ENCODE measurements at places on chromosomes 2 and 18.

DNA sequence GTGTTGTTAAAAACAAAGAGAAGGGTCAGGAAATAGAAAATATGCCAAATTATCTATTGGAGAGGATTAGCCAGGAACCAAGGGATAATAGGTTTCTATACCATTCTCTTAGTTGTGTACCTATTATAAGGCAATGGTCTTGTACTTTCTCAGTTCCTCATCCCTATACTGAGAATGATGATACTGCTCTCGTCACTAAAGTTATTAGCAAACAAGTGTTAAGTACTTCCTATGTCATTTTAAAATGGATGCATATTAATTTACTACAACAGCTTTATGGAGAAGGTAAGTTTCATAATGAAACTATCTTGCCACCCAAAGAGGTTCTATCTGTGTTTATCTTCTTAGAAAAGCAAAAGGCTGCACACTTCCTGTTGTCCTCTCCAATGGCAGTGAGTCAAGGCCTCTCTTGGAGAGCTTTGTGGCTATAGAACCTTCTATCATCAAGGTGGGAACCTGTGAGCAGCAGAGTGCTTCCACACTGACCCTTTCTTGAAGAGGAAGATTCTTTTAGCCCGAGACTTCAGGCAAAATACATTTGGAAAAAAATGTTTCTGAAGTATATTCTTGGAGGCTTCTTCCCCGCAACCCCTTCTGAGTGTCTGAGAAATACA lies 460.7 kb upstream of the FANCL start:
- DNase-seq, result no peak

GRCh38 chr18:48485828-48486405 lies 52.9 kb upstream of the CTIF start:
- DNase-seq, result no peak

DNA sequence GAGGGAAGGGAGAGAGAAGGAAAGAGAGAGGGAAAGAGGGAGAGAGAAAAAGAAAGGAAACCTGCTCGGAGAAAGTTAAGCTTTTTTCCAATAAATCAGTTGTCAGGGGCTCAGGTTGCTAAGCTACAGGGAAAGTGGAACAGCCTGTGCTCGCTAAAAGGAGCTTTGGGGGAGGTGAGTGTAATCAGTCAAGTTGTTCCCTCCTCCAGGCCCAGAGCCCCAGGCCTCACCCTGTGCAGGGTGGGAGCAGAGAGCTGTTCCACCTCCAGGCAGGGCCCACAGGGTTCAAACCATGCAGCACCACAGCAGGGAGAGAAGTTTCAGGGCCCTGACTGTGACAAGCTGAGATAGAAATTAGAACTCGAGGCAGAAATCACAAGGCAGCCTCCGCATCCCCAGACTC lies 56.4 kb upstream of the PPP1CB start:
- DNase-seq, result no peak

DNA sequence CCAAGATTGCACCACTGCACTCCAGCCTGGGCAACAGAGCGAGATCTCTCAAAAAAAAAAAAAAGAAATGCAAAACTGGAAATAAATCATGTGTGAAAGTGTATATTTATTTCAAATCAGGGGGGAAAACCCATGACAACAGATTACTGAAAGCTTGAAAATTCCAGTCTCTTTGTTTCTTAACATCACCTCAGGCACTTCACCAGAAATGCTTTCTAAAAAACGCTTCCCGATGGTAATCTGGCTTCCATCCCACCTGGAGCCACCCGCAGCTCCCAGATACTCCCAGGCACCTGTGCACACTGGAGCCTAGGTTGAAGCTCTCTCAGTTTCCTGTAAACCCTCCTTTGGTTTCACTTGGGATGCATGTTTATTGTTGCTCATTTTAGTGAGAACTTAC lies 7.2 kb upstream of the ITGB6 start:
- DNase-seq, result no peak

- no peak for DNase-seq
These were observed 107.4 kb downstream of the POLR1A start for GRCh38 chr2:85998071-85998991.

GRCh38 chr2:105925390-105925789 lies 180.7 kb downstream of the NCK2 start:
- no peak for DNase-seq

DNA sequence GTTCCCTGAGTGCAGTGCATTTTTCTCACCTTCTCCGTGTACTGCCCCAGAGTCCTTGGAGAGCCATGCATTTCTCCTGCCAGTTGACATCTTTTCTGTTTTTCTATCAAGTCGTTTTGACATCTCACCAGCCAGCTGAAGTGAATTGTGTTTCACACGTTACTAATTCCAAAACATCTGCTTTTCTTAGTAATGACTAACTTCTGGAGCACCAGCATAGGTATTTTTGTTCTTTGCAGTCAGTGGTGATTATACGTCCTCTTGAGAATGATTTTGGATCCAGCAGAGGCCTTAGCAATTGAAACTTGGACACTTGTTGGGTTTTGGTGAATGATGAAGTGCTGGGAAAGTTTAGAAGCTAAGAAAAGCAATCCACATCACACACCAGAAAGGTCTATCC lies 112.5 kb downstream of the PIK3C3 start:
- no peak for DNase-seq

- no peak for DNase-seq
These were observed 1.2 kb downstream of the ERMN start for GRCh38 chr2:157324331-157324843.

GRCh38 chr2:222866358-222866960 lies 5.6 kb downstream of the ACSL3 start:
- no peak for DNase-seq

GRCh38 chr2:199818026-199818425 lies 33.0 kb downstream of the FTCDNL1 start:
- DNase-seq, result peak; percentile 57

DNA sequence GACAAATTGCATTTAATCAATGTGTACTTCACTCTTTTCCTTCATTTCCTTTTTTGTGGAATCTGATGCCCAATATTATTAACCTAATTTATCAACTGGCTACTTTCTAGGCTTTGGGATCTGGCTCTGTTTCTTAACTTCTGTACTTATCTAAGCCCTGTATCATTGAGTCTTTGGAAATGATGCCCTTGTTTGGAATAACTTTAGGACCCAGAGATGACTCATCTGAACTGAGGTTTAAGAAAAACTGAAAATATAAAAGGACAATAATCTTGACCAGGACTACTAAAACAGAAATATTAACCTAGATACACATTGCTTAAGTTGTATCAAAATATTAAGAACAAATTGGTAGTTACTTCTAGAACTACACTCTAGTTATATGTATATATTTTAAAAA lies 600.8 kb downstream of the CPS1 start:
- no peak for DNase-seq

DNA sequence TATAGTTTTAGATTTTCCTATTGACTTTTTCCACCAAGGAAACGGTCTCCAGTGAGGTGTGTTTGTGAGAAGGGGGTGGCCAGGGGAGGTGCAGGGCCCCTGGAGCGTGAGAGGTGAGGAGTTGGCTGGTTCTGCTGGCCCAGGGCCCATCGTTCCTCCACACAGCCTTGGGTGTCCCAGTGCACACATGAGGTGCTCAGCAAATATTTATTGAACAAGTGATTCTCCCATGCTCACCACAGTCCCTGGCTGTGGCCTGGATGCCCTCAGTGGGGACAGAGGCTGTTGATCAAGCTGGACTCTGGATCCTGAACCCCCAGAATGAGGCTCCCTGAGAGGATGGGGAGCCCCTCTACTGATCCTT lies 5.0 kb downstream of the HAAO start:
- no peak for DNase-seq

DNA sequence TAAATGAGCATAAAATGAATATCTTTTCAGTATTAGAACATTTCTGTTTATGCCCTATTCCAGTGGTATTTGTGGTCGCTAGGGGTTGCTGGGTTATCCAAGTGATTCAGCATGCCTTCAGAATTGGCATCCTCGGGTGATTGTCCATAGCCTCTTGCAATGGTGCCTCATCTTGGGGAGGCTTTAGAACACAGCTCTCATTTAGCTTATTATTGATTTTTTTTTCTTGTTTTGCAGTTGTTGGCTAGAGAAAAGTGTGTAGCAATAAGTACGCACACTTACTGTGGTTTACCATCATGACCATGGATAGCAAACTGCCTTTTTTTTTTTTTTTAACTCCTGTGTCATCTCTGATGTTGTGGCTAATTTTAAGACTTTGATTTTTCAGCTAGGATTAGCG lies 33.6 kb downstream of the PLEKHA3 start:
- no peak for DNase-seq

- DNase-seq, result no peak
These were observed 198.2 kb downstream of the CTNNA2 start for GRCh38 chr2:79711098-79711497.

GRCh38 chr2:241734467-241735208 lies at the start of gene D2HGDH:
D2HGDH (plus strand) TSS chr2:241734630; CDS start chr2:241735225, 595 bp downstream.
- DNase-seq, result peak; percentile 83

GRCh38 chr18:49677081-49677480 lies 115.2 kb downstream of the LIPG start:
- no peak for DNase-seq

GRCh38 chr2:202064171-202064880 lies 8.7 kb upstream of the KIAA2012 start:
- no peak for DNase-seq

DNA sequence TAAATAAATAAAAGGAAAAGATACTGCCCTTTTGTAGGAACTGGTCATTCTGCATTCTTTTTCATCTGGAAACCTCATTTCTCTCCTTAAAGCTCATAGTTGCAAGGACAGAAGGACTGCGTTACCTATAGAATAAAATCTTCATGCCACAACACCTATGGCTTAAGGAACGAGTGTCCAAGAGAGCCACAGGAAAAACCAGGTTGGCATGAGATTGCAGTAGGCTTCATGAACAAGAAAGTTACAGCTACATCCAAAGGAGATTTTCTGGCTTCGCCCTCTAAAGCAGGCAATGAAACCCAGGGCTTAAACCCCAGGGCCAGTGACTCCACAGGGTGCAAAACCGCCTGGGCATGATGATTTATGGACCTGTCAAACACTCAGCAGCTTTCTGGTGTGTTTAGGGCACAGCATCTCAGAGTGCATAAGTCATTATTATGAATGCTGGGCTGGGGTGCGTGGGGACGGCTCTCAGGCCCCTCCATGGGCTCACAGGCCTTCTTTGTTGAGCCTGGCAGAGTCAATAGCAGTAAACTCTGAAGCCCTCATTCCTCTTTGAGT lies 30.7 kb upstream of the PIEZO2 start:
- no peak for DNase-seq

- no peak for DNase-seq
These were observed 3.2 kb upstream of the ENOSF1 start for GRCh38 chr18:715626-716025.

DNA sequence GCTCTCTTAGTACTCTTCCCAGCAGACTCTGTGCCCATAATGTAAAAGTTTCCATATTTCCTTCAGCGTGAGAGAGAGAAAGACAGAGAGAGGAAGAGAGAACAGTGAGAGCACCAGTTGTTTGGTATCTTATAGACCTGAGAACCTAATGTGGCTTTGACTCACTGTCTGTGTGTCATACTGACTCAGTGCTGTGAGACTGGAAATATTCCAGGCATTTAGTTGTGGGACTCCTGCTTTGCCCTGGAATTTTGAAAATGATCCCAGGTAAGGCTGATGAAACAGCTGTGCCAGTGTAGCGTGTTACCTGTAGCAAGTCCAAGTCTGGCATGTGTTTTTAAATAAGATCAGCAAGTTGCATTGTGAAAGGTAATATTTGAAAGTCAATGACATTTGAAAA lies 87.9 kb upstream of the KCNH7 start:
- DNase-seq, result no peak

GRCh38 chr2:221389904-221390303 lies 182.2 kb downstream of the EPHA4 start:
- no peak for DNase-seq

GRCh38 chr18:57038395-57038794 lies 108.5 kb upstream of the BOD1L2 start:
- DNase-seq, result no peak

DNA sequence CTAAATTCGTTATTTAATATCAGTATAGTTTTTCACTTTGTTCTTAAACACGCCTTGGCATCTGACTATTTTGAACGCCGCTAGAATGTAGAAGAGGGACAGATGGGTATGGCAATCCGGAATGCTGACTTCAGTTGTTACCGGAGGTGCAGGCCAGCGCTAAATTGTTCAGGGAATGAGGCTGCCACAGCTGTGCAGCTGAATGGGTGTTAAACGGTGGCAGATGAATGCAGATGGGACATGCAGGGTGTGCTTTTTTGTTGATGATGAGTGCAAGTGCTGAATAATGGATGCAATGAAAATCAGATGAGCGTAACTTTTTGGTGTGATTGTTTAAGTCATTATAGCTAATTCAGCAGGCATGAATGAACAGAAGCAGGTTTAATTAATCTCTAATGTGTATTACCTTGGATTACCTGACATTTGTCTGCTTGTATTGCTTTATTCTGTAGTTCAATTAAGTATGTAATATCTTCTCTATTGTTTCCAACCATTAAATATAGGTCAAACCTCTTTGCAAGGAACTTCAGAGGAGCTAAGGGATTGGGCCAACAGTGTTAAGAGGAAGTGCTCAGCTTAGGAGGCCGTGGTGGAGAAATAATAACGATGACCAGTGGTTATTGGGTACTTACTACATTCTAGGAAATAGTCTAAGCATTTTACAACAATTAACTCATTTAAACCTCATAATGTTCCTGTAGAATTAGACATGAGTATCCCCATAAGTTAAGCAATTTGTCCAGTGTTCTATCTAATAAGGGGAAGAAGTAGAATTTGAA lies 11.9 kb upstream of the CREG2 start:
- no peak for DNase-seq

- DNase-seq, result no peak
These were observed 149.6 kb upstream of the GULP1 start for GRCh38 chr2:188142088-188142487.

DNA sequence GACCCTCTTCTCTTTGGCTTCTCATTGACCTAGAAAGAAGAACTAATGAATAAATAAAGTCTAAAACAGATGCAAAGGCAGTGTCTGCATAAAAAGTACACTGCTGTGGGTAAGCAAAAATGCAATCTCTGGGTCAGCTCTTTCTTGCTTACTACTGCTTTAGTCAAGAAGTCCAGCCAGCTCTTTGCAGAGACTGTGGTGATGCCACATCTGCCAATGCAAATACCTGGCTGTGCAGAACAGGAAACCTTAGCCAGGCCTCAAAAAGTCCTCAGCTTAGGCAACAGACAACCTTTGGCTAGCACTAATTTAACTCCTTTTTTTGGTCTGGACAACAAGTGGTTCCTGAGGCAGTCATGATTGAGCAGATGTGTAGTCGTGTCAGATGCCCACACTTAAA lies 73.6 kb upstream of the RND3 start:
- no peak for DNase-seq

DNA sequence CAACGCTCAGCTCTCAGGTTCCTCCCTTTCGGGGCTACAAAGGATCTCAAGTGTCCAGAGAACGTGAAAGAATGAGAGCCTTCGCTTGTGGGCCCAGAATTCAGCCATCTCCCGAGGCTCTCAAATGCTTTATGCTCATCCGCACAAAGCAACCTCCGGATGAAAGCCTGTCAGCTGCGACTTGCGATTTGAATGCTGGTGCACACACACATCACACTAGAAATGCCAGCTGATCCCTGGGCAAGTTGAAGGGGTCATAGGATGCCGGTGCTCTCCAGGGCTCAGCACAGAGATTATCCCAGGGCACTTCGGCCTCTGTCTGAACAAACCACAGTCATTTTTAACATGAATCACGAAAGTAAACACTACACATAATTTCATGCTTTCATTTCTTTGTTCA lies 141.8 kb upstream of the MYT1L start:
- peak; percentile 71 for DNase-seq

GRCh38 chr18:35042389-35043071 lies 1.3 kb downstream of the MAPRE2 start:
- DNase-seq, result no peak
